ENCODE measurements at places on chromosomes 1 and 21. TPM values are rescaled to one million over a fixed set of nuclear protein-coding genes. Genes with fewer than 3 reads are reported as not detected.

GRCh38 chr1:179372160-179372559, 6.4 kb downstream of the AXDND1 start:
- DNase-seq = no peak

GRCh38 chr21:35223480-35224156, 174.5 kb upstream of the RUNX1 start:
- no peak for DNase-seq

- DNase-seq = peak; percentile 23
These were observed 29.7 kb downstream of the SCCPDH start for GRCh38 chr1:246753670-246754535.

- DNase-seq = no peak
These were observed 153.1 kb downstream of the GRIK1 start for GRCh38 chr21:29786496-29787360.

GRCh38 chr1:160070243-160071163, 543 bp upstream of the KCNJ10 start:
- DNase-seq = peak; percentile 50

DNA sequence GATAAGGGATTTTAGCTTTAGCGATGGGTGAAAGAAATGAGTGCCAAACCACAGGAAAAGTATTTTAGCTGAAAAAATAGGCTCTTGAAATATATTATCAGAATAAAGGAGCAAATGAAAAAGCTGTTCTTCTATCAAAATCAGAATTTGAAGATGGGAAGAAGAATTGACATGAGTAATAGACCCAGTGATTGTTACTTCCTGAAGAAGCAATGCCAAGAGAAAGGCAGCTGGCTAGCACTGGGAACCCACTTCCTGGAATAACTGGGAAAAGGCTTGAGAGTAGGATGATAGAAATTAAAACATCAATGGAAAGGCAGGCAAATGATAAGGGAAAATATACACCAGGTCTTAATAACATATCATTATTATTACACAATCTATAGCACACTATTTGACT, 29.9 kb upstream of the LYPLAL1 start:
- DNase-seq = no peak

DNA sequence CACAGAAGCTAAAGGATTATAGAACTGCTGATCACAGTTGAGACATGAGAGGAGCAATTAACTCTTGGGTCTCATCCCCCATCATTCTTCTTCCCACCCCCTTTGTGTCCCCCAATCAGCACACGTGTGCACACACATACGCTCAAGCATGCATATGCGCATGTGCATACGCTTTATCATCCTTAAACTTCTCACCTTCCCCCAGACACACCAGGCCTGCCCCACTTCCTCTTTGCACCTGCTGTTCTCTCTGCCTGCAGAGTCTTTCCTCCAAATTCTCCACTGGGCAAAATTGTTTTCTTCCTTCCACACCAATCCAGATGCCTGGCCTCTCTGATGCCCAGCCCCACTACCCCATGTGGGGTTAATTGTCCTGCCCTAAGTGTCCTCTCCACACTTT, 13.0 kb upstream of the KCND3 start:
- DNase-seq = no peak

GRCh38 chr1:85681087-85681486, 27.1 kb downstream of the ZNHIT6 start:
- DNase-seq = peak; percentile 24

DNA sequence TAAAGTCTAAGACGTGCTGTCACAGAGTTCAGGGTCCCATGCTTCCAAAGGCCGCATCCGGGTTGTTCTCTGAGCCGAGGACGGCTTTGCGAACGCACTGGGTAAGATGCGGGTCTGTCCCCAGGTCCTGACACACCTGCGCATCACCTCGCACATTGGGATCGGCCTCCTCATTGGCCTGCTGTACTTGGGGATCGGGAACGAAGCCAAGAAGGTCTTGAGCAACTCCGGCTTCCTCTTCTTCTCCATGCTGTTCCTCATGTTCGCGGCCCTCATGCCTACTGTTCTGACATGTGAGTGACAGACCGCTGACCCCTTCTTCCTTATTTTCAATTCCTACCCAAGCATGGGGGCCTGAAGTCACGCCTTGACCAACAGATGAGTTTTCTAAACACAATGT, 25.3 kb downstream of the TFF3 start:
- DNase-seq = no peak

DNA sequence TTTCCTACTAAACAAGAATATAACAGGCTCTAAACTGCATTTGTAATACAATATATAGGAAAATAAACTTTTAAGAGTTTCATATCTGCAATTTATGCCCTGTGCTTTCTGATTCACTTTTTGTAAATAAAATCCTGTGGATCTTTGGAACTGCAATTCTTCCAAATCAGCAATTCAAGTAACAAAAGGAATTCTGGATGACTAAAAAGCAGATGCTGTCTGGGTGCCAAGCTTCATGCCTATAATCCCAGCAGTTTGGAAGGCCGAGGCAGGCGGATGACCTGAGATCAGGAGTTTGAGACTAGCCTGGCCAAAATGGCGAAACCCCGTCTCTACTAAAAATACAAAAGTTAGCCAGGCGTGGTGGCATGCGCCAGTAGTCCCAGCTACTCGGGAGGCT, 6.3 kb downstream of the NME7 start:
- no peak for DNase-seq

- DNase-seq = no peak
These were observed 394.3 kb downstream of the NTNG1 start for GRCh38 chr1:107535091-107535490.

DNA sequence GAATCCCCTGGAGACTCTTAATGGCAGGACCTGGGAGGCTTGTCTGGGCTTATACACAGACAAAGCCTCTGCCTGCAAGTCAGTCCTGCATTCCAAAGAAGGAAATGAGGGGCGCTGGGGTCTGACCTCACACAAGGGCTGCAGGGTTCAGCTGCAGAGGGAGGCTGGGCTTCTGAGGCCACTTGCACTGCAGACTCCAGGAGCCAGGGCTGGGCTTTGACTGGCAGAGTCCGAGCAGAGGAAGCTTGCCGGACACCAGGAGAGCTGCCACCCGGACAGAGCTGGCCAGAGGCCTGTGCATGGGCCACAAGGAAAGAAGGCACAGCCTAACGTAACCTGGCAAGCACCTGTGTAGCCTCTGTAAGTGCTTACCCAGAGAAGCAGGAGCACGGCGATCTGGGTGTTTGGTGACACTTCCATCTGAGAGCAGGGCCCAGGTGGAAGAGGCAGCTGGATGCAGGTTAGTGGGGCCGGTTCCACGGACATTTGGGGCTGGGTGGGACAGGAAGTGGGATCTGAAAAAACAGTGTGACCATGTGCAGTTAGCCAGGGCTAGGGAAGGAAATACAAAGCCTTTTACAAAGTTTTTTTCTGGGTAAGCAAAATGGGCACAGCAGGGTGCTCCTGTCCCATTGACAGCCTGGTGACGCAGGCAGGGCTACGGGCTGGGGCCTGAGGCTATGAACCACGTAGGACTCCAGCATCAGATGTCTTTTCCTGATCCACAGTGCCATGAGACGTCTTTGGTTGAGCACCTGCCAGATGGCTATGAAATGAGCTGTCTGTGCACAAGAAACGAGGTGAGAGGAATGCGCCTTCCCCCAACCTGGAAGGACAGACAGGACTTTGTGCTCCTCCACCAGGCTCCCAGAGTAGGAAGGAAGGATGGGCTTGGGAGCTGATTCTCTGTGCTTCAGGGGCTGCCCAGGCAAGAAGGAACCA, 37.3 kb upstream of the LBR start:
- DNase-seq = no peak

GRCh38 chr1:222187566-222188332, 360.2 kb downstream of the HHIPL2 start:
- DNase-seq = no peak

DNA sequence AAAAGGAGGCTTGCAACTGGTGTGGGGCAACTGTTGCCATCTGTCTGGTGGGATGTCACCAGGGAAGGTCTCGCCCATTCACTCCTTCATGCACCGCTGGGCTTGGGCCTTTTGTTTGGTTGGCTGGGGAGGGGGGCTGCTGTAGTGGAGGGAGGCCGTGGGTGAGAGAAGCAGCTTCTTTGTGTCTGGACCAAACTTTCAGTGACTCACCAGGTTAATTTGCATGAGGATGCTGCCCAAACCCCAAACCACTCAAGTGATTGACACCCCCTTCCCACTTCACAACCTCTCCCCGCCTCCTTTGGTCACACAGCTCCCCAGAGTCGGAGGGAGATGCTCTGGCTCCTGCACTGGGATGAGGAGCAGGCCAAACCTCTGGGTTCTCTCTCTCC, 19.7 kb downstream of the BTG2 start:
- no peak for DNase-seq

- peak; percentile 88 for DNase-seq
These were observed 94.5 kb upstream of the TSPAN2 start for GRCh38 chr1:115183721-115184259.

DNA sequence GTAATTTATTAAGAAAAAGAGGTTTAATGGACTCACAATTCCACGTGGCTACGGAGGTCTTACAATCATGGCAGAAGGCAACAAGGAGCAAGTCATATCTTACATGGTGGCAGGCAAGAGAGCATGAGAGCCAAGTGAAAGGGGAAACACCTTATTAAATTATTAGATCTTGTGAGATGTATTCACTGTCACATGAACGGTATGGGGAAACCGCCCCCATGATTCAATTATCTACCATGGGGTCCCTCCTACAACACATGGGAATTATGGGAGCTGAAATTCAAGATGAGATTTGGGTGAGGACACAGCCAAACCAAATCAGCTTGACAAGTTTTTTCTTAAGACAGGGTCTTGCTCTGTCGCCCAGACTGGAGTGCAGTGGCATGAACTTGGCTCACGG, 14.3 kb downstream of the DAP3 start:
- no peak for DNase-seq

- DNase-seq = no peak
These were observed 187.3 kb downstream of the VAV3 start for GRCh38 chr1:107777664-107778047.

- DNase-seq = no peak
These were observed 221.8 kb upstream of the KIAA0040 start for GRCh38 chr1:175414291-175414884.

GRCh38 chr1:107704911-107705310, 260.1 kb downstream of the VAV3 start:
- DNase-seq = no peak

- DNase-seq = peak; percentile 58
These were observed 13.5 kb upstream of the SLC19A1 start for GRCh38 chr21:45555557-45556301.

Gene CDK18
- 4.2 TPM for total RNA-seq

Gene FCRLB
- 0.39 TPM for total RNA-seq

Gene FCRL6
- total RNA-seq = 0.49 TPM

Gene OR2G6
- total RNA-seq = not detected

Gene TAS1R3
- total RNA-seq = 0.39 TPM

Gene ANKRD34A
- total RNA-seq = 0.30 TPM

Gene ATP1A2
- total RNA-seq = 20.7 TPM

Gene HSPA6
- total RNA-seq = 8.2 TPM

Gene ICOSLG
- 3.5 TPM for total RNA-seq
